ENCODE measurements at places on chromosomes 7 and 10.

- DNase-seq: no peak
Measured at GRCh38 chr7:64795176-64795575, 948 bp downstream of the ZNF138 start.

DNA sequence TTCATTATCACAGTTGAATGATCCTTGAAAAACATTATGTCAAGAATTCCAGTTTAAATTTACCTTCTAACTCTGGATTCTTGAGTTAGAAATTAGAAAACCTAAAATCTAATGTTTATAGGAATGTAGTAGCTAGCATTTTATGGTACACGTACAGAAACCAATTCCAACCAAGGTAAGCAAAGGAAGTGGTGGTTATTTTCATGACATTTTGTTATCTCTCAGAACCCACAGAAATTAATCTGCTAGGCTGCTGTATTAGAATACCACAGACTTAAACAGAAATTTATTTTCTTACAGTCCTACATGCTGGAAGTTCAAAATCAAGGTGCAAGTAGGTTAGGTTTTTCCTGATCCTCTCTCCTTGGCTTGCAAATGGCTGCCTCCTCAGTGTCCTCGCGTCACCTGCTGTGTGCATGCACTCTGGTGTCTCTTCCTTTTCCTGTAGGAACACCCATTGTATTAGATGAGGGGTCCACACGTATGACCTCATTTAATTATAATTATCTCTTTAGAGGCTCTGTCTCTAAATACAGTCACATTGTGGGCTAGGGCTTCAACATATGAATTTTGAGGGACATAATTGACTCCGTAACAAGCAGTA, 8.5 kb upstream of the CSTF2T start:
- no peak for DNase-seq

DNA sequence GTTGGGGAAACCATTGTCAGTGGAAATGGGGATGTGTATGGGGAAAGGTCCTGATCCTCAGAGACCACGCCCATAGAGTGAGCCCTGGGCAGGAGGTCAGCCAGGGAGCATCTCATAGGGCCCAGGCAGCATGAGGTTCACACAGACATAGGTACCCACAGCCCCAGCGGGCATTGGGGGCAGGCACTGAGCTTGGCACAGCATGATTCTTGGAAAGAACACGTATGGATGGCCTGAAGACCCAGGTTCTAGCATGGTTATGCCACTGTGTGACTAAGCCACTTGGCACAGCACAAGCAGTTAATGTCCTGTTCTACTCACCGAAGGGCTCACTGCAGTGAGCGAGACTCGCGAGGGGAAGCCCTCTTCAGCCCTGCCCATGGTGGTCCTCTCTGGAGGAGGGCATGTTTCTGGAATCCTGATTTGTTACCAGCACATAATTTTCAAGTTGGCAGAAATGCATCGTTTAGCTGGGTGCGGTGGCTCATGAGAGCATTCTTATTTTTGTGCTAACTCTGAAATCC, 125.2 kb downstream of the UBE2H start:
- no peak for DNase-seq

DNA sequence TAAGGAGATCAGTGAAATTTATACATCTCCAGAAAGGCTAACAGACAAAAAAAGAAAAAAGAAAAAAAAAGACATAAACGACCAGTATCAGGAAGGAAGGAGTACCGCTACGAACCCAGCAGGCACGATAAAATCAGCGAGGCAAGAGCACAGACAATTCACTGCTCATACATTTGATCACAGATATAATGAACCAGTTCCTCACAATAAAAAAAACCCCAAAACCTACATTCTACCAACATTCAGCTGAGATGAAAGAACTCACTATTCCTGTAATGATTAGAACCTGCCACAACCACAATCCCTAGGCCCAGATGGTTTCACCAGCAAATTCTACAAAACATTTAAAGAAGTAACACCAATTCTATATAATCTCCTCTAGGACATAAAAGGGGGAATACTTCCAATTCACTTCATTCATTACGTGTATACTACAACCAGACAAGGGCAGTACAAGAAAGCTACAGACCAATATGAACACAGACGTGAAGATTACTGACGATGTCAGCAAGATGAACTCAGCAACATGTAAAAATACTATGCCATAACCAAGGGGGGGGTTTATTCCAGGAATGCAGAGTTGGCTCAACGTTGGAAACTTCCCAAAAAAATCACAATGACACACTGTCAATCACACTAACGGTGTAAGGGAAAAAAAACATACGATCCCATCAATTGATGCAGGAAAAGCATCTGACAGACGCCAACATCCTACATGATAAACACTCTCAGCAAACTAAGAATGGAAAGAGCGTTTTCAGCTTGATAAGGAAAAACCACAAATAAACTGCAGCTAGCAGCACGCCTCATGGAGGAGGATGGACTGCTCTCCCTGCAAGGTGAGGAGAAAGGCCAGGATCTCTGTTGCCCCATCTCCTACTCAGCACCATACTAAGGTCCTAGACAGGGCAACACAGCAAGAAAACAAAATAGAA, 256.2 kb downstream of the ELFN1 start:
- peak; percentile 29 for DNase-seq

- DNase-seq: no peak
Measured at GRCh38 chr10:20887706-20888555, 9.2 kb downstream of the NEBL start.
